ENCODE measurements at places on chromosomes 7 and 10. TPM values are rescaled to one million over a fixed set of nuclear protein-coding genes. Genes with fewer than 3 reads are reported as not detected.

DNA sequence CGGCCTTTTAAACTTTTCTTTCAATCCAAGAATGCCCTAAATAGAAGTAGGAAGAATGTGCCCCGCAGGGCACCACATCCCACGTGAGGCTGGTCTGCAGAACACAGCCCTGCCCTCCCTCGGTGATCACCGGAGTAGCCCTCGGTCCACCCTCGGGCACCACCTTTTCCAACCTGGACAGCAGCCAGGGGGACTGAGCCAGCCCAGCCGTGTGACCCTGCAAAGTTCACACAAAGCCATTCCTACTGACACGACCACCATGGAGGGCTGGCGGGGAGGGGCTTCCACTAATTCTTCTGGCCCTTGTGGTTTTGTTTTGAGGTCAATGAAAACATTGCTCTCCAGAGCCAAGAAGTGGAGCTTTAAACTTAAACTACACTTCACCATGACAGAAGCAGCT is 132.2 kb downstream of the TCERG1L start:
- no peaks in the 10 kb centered on the region for H3K36me3 ChIP-seq
- no peak overlapping the region for H3K4me3 ChIP-seq
- H3K27me3 ChIP-seq: no peaks in the 10 kb centered on the region
- no peak for DNase-seq
- no peak overlapping the region for H3K27ac ChIP-seq

- no peaks in the 10 kb centered on the region for H3K27me3 ChIP-seq
- no peak for DNase-seq
- no peak overlapping the region for H3K4me3 ChIP-seq
- peaks cover 9% of the 10 kb centered on the region for H3K4me1 ChIP-seq
- no peaks in the 10 kb centered on the region for H3K36me3 ChIP-seq
- H3K27ac ChIP-seq: no peak overlapping the region
Observed at GRCh38 chr7:123863461-123863860, 18.5 kb downstream of the HYAL4 start.

- no peak for DNase-seq
- no peaks in the 10 kb centered on the region for H3K4me1 ChIP-seq
- no peak overlapping the region for H3K27ac ChIP-seq
- no peaks in the 10 kb centered on the region for H3K36me3 ChIP-seq
Observed at GRCh38 chr10:122333037-122333436, 41.5 kb upstream of the PLEKHA1 start.

DNA sequence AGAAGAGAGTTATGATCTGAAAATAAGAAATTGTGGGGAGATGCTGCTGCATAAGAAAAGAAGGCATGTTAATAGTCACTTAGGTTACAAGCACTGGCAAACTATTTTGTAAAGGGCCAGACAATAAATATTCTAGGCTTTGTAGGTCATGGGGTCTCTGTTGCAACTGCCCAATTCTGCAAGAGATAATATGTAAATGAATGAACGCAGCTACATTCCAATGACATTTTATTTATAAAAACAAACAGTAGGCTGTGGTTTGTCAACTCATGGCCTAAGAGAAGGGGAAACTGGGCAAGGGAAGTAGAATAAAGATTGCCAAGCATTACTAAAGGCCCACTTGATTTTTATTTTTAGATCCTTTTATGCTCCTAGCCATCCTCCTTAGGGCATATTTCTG is 133.1 kb downstream of the RAPGEF5 start:
- H3K4me3 ChIP-seq: no peak overlapping the region
- no peaks in the 10 kb centered on the region for H3K36me3 ChIP-seq
- no peak overlapping the region for H3K27ac ChIP-seq
- H3K27me3 ChIP-seq: no peaks in the 10 kb centered on the region
- no peak for DNase-seq
- peaks cover 12% of the 10 kb centered on the region for H3K4me1 ChIP-seq

MBLAC1 gene
- total RNA-seq: 1.8 TPM

GRCh38 chr7:8618441-8619070 is 185.1 kb downstream of the NXPH1 start:
- H3K4me1 ChIP-seq: no peaks in the 10 kb centered on the region
- no peak overlapping the region for H3K27ac ChIP-seq
- no peaks in the 10 kb centered on the region for H3K36me3 ChIP-seq

DNA sequence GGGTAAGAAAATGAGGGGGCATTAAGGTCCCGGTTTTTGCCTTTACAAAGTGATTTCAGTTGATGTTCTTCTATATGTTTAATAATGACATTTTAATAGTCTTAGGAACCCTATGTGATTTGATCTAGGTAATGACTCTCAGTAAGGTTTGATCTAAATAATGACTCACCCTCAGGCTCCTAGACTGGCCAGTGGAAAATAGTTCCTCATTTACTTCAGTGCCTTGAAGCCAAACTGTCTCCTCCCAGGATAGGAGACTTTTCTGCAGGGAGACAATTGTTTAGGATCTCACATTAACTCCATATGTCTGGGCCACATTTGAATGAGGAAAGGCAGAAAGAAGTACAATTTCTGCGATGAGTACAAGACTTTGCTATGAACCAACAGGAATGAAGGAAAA is 1331.9 kb downstream of the XPNPEP1 start:
- no peak overlapping the region for H3K4me3 ChIP-seq
- no peak overlapping the region for H3K27ac ChIP-seq
- H3K4me1 ChIP-seq: no peaks in the 10 kb centered on the region
- H3K27me3 ChIP-seq: no peaks in the 10 kb centered on the region

THNSL1 gene
- 2.1 TPM for total RNA-seq

ENO4 gene
- not detected for total RNA-seq

MCM10 gene
- total RNA-seq: 28.7 TPM

- no peak for DNase-seq
- no peak overlapping the region for H3K27ac ChIP-seq
- no peaks in the 10 kb centered on the region for H3K4me1 ChIP-seq
- no peaks in the 10 kb centered on the region for H3K36me3 ChIP-seq
- no peak overlapping the region for H3K4me3 ChIP-seq
Observed at GRCh38 chr10:86830043-86830591, 73.7 kb downstream of the BMPR1A start.

GRCh38 chr7:4706384-4707216 is 24.5 kb downstream of the FOXK1 start:
- no peak overlapping the region for H3K4me3 ChIP-seq
- peaks cover 38% of the 10 kb centered on the region for H3K4me1 ChIP-seq
- H3K36me3 ChIP-seq: no peaks in the 10 kb centered on the region
- H3K27ac ChIP-seq: peak overlapping the region; percentile 98
- DNase-seq: peak; percentile 79
- H3K27me3 ChIP-seq: no peaks in the 10 kb centered on the region

WASL gene
- 22.1 TPM for total RNA-seq

- DNase-seq: no peak
- H3K4me3 ChIP-seq: no peak overlapping the region
- no peaks in the 10 kb centered on the region for H3K36me3 ChIP-seq
- no peaks in the 10 kb centered on the region for H3K4me1 ChIP-seq
Observed at GRCh38 chr10:129852829-129853561, 111.1 kb downstream of the EBF3 start.

ITIH2 gene
- total RNA-seq: not detected

SFMBT2 gene
- 0.44 TPM for total RNA-seq

AKR1C1 gene
- total RNA-seq: 1.6 TPM

GRCh38 chr7:134685250-134685649 is 38.6 kb downstream of the BPGM start:
- H3K27me3 ChIP-seq: no peaks in the 10 kb centered on the region
- H3K36me3 ChIP-seq: peaks cover 2% of the 10 kb centered on the region
- no peak overlapping the region for H3K27ac ChIP-seq
- no peak overlapping the region for H3K4me3 ChIP-seq
- H3K4me1 ChIP-seq: no peaks in the 10 kb centered on the region

- no peak for DNase-seq
- H3K4me1 ChIP-seq: no peaks in the 10 kb centered on the region
- H3K27ac ChIP-seq: no peak overlapping the region
- H3K4me3 ChIP-seq: no peak overlapping the region
Observed at GRCh38 chr10:104488439-104488832, 134.8 kb downstream of the CFAP58 start.

- H3K4me3 ChIP-seq: no peak overlapping the region
- H3K36me3 ChIP-seq: no peaks in the 10 kb centered on the region
- DNase-seq: peak; percentile 32
- H3K4me1 ChIP-seq: peaks cover 3% of the 10 kb centered on the region
- H3K27me3 ChIP-seq: no peaks in the 10 kb centered on the region
Observed at GRCh38 chr10:74544106-74544505, 282.3 kb upstream of the KAT6B start.

HOXA1 gene
- total RNA-seq: 1.5 TPM

DNA sequence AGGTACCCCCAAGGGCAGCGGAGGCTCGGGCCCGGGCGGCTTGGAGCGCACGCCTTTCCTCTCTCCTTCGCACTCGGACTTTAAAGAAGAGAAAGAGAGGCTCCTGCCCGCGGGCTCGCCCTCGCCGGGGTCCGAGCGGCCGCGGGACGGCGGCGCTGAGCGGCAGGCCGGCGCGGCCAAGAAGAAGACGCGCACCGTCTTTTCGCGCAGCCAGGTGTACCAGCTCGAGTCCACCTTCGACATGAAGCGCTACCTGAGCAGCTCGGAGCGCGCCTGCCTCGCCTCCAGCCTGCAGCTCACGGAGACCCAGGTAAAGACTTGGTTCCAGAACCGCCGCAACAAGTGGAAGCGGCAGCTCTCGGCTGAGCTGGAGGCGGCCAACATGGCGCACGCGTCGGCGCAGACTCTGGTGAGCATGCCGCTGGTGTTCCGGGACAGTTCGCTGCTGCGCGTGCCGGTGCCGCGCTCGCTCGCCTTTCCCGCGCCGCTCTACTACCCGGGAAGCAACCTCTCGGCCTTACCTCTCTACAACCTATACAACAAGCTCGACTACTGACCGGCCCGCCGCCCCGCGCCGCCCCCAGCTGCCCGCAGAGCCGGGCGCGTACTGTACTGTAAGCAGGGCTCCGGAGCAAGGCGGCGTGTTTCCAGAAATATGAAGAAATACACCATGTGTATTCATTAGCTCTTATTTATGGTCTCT is 1.8 kb downstream of the HMX2 start:
- no peak overlapping the region for H3K4me3 ChIP-seq
- DNase-seq: peak; percentile 35
- H3K27me3 ChIP-seq: peaks cover 74% of the 10 kb centered on the region
- peaks cover 8% of the 10 kb centered on the region for H3K4me1 ChIP-seq
- no peaks in the 10 kb centered on the region for H3K36me3 ChIP-seq
- no peak overlapping the region for H3K27ac ChIP-seq

DNA sequence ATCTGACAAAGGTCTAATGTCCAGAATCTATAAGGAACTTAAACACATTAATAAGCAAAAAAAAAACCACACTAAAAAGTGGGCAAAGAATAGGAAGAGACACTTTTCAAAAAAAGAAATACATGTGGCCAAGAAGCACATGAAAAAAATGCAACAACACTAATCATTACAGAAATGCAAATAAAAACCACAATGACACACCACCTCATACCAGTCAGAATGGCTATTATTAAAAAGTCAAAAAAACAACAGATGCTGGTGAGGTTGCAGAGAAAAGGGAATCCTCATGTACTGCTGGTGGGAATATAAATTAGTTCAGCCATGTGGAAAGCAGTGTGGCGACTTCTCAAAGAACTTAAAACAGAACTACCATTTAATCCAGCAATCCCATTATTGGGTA is 119.0 kb downstream of the LMBR1 start:
- H3K27me3 ChIP-seq: no peaks in the 10 kb centered on the region
- H3K27ac ChIP-seq: no peak overlapping the region
- no peak overlapping the region for H3K4me3 ChIP-seq

DNA sequence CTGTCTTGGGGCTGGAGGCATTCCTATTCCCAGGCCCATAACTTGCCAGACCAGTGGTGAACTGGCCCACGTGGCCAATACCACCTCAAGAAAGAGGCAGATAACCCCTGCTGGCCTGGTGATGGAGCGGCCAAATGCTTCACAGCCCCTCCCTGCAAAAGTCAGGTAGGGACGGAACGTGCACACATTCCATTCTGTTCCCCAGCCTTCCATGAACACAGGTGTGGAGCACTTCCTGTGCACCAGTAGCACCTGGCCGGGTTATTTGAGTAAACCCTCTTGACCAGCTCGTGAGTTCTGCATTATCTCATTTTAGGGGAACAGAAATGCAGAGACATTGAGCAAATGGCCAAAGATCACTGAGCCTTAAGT is 134.4 kb downstream of the SH3PXD2A start:
- DNase-seq: no peak
- H3K36me3 ChIP-seq: no peaks in the 10 kb centered on the region
- H3K4me3 ChIP-seq: no peak overlapping the region
- H3K27ac ChIP-seq: no peak overlapping the region
- H3K4me1 ChIP-seq: no peaks in the 10 kb centered on the region
- no peaks in the 10 kb centered on the region for H3K27me3 ChIP-seq

GRCh38 chr10:86755740-86756510 is 494 bp upstream of the BMPR1A start:
- H3K4me3 ChIP-seq: no peak overlapping the region
- no peak for DNase-seq
- H3K4me1 ChIP-seq: peaks cover 3% of the 10 kb centered on the region
- H3K36me3 ChIP-seq: no peaks in the 10 kb centered on the region
- H3K27me3 ChIP-seq: peaks cover 73% of the 10 kb centered on the region
- no peak overlapping the region for H3K27ac ChIP-seq

PON1 gene
- total RNA-seq: not detected

GRCh38 chr7:155739538-155740143 is 72.6 kb downstream of the SHH start:
- H3K27me3 ChIP-seq: no peaks in the 10 kb centered on the region
- H3K4me1 ChIP-seq: no peaks in the 10 kb centered on the region
- H3K4me3 ChIP-seq: no peak overlapping the region
- H3K27ac ChIP-seq: no peak overlapping the region
- DNase-seq: no peak

DNA sequence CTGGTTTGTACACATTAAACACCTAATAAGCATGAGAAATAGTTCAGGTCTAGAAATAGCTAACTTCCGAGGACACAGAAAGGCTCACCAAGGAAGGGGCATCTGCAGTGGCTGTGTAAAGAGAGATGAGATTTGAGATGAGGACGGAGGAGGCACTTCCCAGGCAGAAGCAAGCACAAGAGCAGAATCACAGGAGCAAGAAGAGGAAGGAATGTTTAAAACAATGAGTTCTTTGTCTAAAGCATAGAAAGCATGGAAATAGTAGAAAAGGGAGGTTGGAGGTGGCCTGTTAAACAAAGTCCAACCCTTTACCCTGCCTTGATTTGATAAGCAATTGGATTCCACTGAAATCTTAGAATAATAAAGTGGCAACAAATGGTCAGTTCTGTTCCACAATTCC is 11.6 kb upstream of the PON3 start:
- H3K27ac ChIP-seq: no peak overlapping the region
- no peak for DNase-seq
- peaks cover 8% of the 10 kb centered on the region for H3K36me3 ChIP-seq

CTTNBP2 gene
- 0.25 TPM for total RNA-seq

DNA sequence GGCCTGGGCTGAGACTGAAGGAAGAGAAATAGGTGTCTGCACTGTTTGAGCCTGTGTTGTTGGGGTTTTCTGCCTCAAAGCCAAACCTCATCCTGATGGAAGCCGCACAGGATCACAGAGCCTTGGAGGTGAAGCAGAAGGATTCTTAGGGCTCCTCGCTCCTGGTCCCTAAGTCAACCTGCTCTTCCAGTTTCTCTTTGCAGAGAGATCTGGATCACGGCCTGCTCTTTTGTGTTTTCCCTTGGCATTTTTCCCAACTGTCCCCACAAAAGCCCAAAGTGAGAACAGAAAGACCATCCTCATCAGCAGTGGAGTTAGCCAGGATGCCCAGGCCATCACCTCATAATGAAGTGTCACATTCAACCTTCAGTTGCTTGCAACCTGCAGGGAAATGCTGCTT is 20.3 kb upstream of the PPIA start:
- no peak overlapping the region for H3K27ac ChIP-seq
- H3K4me1 ChIP-seq: no peaks in the 10 kb centered on the region
- no peaks in the 10 kb centered on the region for H3K36me3 ChIP-seq
- no peaks in the 10 kb centered on the region for H3K27me3 ChIP-seq
- H3K4me3 ChIP-seq: no peak overlapping the region

- no peak overlapping the region for H3K27ac ChIP-seq
- no peaks in the 10 kb centered on the region for H3K4me1 ChIP-seq
- peaks cover 23% of the 10 kb centered on the region for H3K27me3 ChIP-seq
Observed at GRCh38 chr10:43230101-43230908, 36.6 kb downstream of the RASGEF1A start.
